Stimulated activated CD4-positive, alpha-beta T cell treated with anti-CD3 and anti-CD28 coated beads, Interleukin-15, amount 100 ng/mL, for 1 hour (primary cell): ENCODE measurements at places on chromosomes 6 and 20.

- DNase-seq = no peak
Measured at GRCh38 chr20:14801591-14802325, 464.3 kb upstream of the FLRT3 start.

DNA sequence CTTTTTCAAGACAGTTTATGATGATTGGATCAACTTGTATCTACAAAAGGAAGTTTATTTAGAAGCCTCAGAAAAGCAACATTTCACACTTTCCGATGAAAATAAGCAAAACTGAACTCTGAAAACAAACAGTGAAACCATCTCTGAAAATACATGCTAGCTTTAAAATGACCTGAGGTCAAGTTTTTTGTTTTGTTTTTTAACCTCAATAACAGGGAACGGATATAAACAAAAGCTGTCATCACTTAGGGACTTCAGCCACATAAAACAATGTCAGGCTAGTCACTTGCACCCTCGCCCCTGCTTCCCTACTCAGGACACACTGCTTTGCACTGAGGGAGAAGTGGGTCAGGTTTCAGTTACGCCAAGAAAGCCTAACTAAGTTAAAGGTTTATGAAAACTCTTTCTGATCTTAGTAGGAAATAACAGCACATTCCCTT lies 11.6 kb downstream of the BACH2 start:
- DNase-seq = no peak

- DNase-seq = no peak
Measured at GRCh38 chr6:18515767-18516166, 128.6 kb downstream of the RNF144B start.

DNA sequence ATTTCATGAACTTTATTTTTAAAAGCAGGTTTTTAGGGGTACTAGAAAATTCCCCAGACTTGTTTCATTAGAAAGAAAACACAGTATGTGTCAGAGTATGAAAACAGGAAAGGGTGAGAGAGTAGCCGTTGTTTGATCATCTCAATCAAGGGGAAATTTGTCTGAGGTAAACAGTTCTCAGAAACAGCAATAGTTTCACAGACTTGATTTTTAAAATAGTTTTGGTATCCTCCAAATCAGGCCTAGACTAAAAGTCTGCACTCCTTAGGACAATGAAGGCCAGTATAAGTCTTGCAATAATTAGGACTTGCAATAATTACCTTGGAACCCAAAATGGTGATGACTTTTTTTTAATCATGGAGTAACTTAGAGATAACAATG lies 176.6 kb upstream of the TAB2 start:
- DNase-seq = no peak

- DNase-seq = no peak
Measured at GRCh38 chr20:40678286-40678875, 10.7 kb downstream of the MAFB start.

DNA sequence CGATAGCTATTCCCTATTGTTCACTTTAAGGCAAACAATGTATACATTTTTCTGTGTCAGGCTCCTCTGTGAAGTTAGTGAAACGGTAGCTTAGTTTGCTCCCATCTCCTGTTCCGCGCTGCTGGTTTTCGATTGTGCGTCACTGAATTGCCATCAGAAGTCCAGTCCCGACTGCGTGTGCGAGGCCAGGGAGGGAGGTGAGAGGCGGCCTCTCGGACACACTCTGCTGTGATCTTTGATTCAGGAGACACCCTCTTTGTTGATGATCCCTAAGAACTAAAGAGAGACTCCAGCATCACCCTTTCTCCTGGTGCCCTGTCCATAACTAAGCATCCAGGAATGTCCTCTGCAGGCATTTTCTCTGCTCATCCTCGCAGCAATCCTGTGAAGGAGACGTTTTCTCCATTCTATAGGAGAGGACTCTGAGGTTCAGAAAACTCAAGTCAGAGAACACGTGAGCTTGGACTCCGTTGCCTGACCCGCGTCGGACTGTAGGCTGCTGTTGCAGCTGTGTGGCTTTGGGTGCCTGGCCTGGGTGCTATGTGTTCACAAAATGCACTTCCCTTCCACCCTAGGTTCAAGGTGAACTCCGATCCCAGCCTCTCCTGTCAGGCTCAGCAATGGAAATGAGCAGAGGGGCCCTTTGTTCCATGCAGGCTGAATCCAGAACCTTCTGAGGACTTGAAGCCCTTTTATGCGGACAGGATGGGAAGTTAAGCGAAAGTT lies 24.1 kb upstream of the UNC93A start:
- no peak for DNase-seq

GRCh38 chr6:403659-404655 lies 12.4 kb downstream of the IRF4 start:
- no peak for DNase-seq

DNA sequence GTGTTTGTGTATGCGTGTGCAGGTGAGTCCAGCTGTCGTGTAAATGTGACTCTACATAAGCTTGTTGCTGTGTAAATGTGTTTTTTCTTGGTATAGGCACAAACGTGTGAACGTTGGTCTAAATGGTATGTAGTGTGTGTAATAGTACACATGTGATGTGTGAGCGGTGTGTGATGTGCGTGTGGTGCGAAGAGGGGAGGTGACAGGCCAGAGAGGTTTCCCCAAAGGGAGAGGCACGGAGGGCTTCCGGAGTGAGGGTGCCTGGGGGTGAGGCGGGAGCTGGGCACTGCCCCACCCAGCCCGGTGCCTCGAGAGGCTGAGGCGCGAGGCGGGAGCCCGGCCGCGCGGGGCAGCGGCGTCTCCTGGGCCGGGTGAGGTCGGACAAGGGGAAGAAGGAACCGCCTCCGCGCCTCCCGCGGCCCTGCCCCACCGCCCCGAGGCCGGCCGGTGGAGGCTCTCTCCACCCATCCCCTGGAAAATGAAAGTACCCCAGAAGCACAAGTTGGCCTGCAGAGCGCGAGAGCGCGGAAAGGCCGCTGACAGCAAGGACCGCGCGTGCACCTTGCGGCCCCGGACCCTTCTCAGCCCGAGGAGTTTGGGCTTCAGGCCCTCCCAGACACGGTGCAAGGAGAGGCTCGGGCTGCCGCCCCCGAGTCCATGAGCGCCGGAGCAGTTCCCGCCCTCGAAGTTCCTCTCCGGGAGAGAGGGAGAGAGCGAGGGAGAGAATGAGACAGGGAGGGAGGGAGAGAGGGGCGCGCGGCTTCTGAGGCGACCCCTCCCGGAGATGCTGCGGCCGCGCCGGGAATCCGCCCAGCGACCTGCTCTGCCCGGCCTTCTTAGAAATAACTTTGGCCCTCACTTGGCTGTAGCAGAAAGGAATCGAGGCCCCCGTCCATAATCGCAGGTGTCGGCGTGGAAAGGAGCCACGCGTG lies 43.2 kb upstream of the OSTM1 start:
- DNase-seq = no peak
